ENCODE measurements at places on chromosomes 3 and 15. TPM values are rescaled to one million over a fixed set of nuclear protein-coding genes. Genes with fewer than 3 reads are reported as not detected.

The NMB gene
- 1.9 TPM for polyA plus RNA-seq

GRCh38 chr3:195259154-195259474, 11.8 kb downstream of the XXYLT1 start:
- no peak for DNase-seq

GRCh38 chr15:23035964-23036566, 3.3 kb downstream of the TUBGCP5 start:
- no peak for DNase-seq

DNA sequence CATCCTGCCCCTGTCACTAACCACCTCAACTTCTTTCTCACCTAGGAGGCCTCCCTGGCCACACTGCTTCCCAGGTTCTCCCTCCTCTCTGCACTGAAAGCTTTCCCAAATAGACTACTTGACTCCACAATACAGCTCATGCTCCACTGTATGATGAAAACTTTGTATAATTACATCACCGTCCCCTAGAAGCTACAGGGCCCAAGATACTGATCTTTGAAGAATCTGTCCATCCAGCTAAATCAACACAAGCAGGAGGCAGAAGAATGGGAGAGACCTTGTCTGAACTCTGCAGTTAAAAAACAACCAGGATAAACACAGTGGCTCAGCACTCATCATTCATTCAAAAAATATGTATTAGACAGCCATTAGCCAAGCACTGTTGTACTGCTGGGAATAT, 26.4 kb upstream of the RPS17 start:
- no peak for DNase-seq

The KCNMB2 gene
- polyA plus RNA-seq: not detected

- DNase-seq: no peak
These were observed 400.2 kb upstream of the RORA start for GRCh38 chr15:61629269-61629668.

DNA sequence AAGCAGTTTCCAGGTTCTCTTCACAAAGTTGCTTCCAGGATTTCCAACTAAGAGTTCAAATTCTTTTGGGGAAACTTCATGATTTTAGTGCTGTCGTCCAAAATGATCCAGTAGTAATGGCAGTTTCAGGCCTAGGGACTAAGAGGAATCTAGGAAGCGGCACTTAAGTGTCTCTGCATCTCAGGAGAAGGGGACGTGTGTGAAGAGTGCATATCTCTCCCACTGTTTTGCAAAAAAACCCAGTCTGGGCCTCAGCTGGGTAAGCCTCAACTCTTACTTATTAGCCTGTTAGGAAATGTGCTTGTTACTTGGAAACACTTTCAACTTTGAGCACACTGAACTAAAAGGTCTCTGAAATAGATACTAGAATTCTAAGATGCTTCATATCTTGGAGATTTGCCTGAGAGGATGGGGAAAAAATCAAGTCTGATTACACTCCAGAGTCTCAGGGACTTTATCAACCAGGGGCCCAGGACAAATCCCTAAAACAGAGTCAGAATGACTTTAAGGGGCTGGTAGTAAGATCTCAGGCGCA, 81.8 kb downstream of the WDR76 start:
- DNase-seq: no peak

DNA sequence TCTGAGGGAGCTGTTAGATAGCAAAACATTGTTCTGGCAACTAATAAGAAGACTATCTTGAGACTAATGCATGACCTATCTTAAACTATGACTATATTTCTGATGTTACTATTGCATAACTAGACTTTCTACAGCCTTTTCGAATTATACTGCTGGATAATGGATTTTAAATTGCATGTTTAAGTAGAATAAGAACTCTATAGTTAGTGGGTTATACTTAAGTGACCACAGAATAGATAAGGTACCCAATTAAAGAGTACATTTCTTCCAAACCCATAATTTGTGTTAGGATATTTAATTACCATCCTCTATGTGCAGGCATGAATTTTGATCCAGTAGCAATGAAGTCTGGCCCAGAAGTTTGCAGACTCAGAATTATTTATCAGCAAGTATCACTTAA, 44.6 kb upstream of the SPPL2A start:
- DNase-seq: no peak

GRCh38 chr3:179451265-179452175, at the start of gene GNB4:
GNB4 (minus strand) TSS chr3:179451470; CDS start chr3:179426200, 25,270 bp downstream.
- peak; percentile 35 for DNase-seq

The EEF1AKMT4 gene
- polyA plus RNA-seq: 3.5 TPM

The NIPA2 gene
- 35.9 TPM for polyA plus RNA-seq

The TM6SF1 gene
- 0.13 TPM for polyA plus RNA-seq

- DNase-seq: no peak
These were observed 280.8 kb upstream of the ROPN1 start for GRCh38 chr3:124272605-124273151.

The CACNA1D gene
- not detected for polyA plus RNA-seq

DNA sequence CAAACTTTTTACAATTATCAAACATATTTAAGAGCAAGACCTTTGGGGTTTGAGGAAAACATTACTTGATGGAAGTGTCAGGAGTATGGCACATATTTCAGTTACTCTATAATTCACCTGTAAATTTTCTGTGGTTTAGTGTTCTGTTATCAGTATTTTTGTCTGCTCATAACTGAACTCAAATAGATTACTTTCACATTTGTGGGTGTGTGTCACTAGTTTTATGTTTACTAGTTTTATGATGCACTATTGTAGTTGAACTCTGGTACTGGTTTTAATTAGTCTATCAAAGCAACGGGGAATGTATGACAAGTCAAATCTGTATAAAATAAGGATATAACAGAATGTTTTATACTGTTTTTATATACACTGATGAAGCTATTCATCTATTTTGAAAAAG, 27.2 kb downstream of the OXSM start:
- DNase-seq: no peak

DNA sequence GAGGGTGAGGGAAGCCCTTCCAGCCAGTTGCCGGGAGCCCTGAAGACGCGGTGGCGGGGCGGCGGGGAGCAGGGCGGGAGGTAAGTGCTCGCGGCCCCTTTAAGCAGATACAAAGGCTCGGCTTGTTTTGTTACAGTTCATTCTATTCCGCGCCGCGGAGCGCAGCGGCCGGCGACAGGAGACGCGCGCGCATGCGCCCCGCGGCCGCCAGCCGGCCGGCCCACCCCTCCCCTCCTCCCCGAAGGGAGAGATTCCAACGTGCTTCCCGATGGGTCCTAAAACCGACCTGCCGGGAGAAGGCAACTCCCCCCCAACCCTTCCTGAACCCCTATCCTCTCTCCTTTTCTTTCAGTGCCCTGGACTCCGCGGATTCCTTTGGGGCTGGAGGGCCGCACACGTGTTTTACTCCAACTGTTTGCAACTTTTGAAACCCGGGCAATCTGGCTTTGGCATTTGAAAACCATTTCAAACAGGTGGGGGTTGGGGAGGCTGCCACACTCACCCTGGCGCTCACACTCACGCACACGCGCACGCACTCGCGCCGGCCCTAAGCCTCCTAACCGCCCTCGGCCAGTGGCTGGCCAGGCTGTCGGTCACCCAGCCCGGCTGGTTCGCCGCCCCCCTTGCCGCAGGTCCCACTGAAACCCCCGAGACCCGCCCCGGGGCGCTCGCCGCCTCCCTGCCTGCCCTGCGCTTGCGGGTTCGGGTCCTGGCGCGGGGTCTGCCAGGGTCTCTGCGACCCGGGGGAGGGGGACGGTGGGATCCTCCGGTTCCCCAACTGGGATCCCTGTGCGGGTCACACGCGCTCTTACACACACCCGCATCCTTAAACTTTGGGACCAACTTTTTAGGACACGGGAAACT, at the start of gene MAGI1:
MAGI1 (minus strand) TSS at position 193 of the 864 bp plus-strand sequence. CDS start 610 bp downstream, outside the sequence.
- no peak for DNase-seq

DNA sequence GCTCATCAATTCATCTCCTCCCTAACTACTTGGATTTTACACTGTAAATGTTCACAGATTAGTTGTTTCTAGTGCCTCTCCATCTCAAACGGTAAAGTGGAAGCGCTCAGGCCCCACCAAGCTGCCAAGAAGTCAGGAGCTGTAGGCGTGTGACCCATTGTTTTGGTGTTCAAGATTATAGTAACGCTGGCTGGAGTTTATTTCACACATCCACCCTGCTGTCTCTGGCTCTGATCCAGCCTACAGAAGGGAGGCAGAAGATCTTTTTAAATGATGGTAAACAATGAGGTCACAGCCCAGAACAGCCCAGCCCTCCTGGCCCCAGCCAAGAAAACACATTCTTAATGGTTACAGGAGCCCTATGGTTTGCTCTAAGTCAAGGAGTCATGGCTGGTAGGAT, 25.7 kb upstream of the GALNT15 start:
- DNase-seq: no peak

- DNase-seq: no peak
These were observed 61.5 kb upstream of the CORO2B start for GRCh38 chr15:68517285-68517761.

The MAP1A gene
- polyA plus RNA-seq: 0.05 TPM

- DNase-seq: no peak
These were observed 116.7 kb downstream of the NUP210 start for GRCh38 chr3:13303410-13303809.

The SAMMSON gene
- not detected for polyA plus RNA-seq

GRCh38 chr3:107837895-107838612, 252.8 kb downstream of the CD47 start:
- DNase-seq: no peak

DNA sequence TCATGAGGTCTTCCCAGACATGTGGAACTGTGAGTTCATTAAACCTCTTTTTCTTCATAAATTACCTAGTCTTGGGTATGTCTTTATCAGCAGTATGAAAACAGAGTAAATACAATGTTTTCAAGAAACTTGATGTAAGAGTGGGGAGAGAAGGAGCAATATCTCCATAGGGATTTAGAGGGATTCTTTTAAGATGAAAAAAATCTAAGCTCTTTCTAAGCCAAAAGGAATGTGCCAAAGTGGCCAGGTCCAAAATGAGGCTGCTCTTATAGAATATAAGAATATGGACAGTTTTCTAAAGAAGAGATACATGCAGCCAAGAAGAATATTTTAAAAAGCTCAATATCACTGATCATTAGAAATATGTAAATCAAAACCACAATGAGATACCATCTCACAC, 23.9 kb upstream of the RYK start:
- no peak for DNase-seq

The EDEM1 gene
- 31.0 TPM for polyA plus RNA-seq

Data from naive thymus-derived CD8-positive, alpha-beta T cell (primary cell).